ENCODE measurements at places on chromosomes 6 and 20. TPM values are rescaled to one million over a fixed set of nuclear protein-coding genes. Genes with fewer than 3 reads are reported as not detected.

DNA sequence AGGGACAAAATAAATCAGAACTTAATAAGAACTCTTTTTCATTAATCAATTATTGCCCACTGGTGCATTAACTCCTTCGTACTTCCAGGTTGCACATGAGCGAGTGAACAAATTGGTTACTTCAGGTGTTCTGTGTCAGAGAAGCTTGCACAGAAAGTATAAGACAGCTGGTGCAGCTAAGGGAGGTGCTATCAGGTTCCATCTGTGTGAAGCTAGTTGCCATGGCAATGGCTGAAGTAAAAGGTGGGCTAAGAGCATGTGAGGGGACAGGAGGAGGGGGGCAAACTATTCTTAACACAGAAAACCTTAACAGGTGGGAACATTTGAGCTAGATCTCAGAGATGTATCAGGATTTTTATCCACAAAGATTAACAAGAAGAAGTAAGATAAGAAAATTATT, 81.6 kb downstream of the MANEA start:
- no peaks in the 10 kb centered on the region for H3K27me3 ChIP-seq
- H3K27ac ChIP-seq = no peak overlapping the region
- no peaks in the 10 kb centered on the region for H3K4me1 ChIP-seq
- no peaks in the 10 kb centered on the region for H3K36me3 ChIP-seq
- DNase-seq = no peak

GRCh38 chr6:37052027-37052628, 46.7 kb downstream of the FGD2 start:
- no peaks in the 10 kb centered on the region for H3K36me3 ChIP-seq
- H3K4me1 ChIP-seq = peaks cover 3% of the 10 kb centered on the region
- H3K4me3 ChIP-seq = no peak overlapping the region
- no peaks in the 10 kb centered on the region for H3K27me3 ChIP-seq

Gene MAFB
- 12.7 TPM for total RNA-seq

DNA sequence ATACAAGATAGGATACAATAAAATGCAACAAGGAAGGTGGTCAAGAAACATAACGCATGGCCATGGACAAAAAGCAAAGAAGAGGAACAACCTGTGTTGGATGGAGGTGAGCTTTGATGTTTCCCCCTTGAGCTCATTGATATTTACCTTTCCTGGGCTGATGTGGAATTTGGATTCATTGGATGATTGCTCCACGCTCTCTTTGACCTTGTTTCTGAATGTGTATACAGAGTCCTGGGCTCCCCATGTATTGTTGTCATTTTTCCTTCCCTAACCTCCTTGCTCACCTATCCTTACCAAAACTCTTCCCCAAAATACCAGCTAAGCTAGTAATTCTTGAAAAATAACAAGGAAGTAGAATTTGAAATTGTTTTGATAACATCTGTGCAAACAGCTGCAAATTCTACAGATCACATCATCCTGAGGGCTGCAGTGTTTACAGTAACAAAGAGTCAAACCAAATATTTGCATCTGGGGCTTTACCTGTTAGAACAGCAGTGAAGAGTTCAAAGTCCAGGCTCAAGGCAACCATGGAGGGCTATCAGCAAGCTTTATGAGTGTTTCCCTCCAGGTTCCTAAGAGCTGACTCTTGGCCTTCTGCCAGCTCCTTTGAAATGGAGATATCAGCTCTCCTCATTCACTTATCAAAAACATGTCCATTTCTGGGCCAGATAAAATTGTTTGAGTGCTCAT, 214.3 kb upstream of the MARCKS start:
- no peaks in the 10 kb centered on the region for H3K36me3 ChIP-seq
- DNase-seq = no peak
- no peak overlapping the region for H3K4me3 ChIP-seq
- no peaks in the 10 kb centered on the region for H3K27me3 ChIP-seq
- H3K27ac ChIP-seq = no peak overlapping the region
- H3K4me1 ChIP-seq = peaks cover 19% of the 10 kb centered on the region

DNA sequence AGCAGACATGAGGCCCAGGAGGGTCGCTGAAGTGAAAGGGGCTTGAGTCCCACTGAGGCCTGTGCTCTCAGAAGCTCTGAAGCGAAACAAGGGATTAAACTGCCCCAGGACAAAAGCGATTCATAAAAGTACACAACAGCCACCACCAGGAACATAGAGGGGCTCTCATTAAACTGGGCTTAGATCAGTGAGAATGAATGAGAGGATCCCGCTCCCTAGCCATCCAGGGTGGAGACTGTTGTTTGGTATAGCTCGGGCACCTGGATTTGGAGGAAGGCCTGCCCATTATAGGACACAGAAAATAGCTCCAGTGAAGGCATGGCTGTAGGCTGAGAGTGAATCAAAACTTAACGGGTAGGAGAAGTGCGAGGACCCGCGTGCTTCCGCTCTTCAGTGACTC, 91.6 kb upstream of the TAB2 start:
- no peaks in the 10 kb centered on the region for H3K27me3 ChIP-seq
- H3K4me3 ChIP-seq = no peak overlapping the region
- no peaks in the 10 kb centered on the region for H3K4me1 ChIP-seq
- H3K27ac ChIP-seq = no peak overlapping the region
- H3K36me3 ChIP-seq = no peaks in the 10 kb centered on the region

All from osteoblast (primary cell).